ENCODE measurements at places on chromosomes 2 and 18.
A peak's percentile ranks its signal among the peaks of the same experiment; 100 is the strongest.

- DNase-seq, result peak; percentile 93
These were observed 158.4 kb downstream of the GALNT14 start for GRCh38 chr2:30979822-30980245.

GRCh38 chr2:108923736-108924579 is 65.1 kb downstream of the EDAR start:
- no peak for DNase-seq

DNA sequence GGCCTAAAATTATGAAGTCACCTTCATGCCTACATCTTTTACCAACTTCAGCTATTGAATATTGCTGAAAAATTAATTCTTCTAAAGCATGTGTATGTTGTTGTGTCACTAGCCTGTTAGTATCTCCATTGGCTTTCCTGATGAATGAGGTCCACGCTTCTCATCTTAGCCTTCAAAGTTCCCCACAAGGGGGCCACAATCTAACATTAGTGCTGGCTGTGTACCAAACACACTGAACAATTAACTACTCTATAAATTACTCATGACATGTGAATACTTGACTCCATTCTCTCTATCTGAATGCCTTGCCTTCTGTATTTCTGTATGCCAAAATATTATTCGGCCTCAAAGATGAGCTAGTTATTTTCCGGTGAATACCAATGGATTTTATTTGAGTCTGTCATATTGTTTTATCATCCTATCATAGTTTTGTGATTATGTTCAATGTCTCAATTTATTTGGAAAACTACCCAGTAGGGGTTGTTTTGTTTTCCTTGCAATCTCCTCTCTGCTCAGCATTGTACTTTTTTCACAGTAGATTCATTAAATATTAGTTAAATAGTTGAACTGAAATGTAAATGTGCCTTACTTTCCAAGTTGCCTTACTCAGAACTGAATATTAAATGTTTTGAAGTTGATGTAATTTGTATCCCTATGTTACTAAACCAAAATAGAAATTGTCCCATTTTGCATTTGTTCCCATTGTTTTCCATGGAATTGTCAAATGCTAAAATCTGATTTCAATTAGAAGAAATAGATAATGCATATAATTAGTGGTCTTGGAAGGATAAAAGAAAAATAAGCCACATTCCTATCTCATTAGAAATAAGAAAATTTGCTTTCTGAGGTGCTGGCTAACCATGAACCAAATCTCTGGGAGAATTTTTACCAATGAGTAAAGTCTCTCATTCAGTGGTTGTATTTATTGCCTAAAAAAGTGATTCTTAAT is 208.4 kb upstream of the COL3A1 start:
- peak; percentile 40 for DNase-seq

- DNase-seq, result no peak
These were observed 294.1 kb downstream of the ALK start for GRCh38 chr2:29627279-29627711.

DNA sequence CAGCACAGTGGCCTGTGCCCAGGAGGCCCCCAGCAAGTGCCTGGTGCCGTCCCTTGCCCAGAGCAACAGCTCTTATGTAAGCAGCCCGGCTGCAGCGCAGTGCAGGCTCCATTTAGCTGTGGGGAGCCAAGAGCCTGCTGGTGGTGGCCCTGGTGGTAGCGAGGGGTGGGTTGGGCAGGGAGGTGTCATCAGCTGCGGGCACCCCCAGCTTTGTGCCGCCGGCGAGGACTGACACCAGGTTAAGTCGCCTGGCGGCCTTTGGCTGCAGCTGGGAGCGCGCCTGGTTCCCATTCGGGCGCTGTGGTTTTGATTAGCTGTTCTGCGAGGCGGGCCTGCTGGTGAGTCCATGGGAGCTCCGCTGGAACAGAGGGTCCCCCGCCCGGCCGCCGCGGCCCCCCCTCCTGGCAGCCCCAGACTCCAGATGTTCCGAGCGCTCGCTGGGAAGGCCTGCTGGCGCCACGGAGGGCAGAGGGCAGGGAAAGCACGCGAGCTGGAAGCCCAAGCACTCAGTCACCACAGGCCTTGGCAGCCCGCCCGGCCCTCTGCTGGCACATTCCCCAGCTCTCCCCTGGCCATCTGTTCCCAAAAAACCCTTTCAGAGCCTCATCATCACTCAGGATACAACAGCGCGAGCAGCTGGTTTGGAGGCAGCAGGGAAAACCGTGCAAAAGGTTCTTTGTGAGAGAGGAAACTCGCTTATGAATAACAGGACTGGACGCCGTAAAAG is 18.4 kb downstream of the ATOH8 start:
- DNase-seq, result peak; percentile 93

DNA sequence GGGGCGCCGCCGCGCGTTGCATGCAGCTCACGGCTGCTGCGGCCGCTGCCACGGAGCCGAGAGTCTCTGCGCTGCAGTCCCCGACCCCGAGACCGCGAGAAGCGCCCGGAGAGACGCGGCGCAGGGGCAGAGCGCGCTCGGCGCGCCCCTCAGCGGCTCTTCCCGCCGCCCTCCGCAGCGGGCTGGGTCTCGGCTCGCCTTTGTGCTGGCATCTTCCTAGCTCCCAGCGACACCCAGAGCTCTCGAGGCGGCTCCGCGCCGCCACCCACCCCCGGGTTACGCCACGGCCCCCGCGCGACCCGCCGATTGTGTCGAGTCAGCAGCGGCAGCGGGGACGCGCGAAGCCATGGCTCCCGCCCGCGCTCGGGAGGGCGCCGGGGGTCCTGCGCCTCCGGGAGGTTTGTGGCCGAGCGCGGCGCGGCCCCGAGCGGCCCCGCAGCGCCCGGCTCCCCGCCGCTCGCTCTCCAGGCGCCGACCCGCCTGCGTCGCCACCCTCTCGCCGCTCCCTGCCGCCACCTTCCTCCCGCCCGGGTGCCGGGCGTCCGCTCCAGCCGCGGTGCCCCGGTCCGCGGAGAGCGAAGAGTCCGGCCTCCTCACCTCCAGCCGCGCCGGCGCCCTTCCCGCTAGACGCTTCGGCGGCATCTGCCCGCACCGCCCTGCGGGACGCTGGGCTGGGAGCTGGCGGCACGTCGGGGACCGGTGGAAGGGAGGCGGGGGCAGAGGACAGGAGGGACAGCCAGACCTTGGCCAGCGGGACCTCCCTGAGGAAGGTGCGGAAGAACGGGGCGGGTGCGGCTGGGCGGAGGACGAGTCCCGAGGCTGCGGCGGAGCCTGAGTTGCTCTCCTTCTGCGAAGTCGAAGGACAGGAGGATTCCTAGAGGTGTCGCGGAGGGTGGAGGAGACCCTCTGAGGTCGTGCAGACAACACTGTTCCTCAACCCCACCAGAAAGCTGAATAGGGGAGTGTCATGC is 46.3 kb upstream of the CCDC150 start:
- no peak for DNase-seq

- no peak for DNase-seq
These were observed 55.1 kb downstream of the CDH19 start for GRCh38 chr18:66548747-66549146.

- no peak for DNase-seq
These were observed 134.6 kb downstream of the MAP4K4 start for GRCh38 chr2:101832114-101832513.

GRCh38 chr2:111121028-111121827 is 514 bp downstream of the BCL2L11 start:
- DNase-seq, result no peak

Measured in kidney glomerular epithelial cell (primary cell).